Left kidney (tissue), 8 donors: ENCODE measurements at places on chromosomes 7 and 10. TPM values are rescaled to one million over a fixed set of nuclear protein-coding genes. Genes with fewer than 3 reads are reported as not detected.
A peak's percentile ranks its signal among the peaks of the same experiment; 100 is the strongest.

The CTAGE15 gene
- polyA plus RNA-seq = 0.73 TPM

DNA sequence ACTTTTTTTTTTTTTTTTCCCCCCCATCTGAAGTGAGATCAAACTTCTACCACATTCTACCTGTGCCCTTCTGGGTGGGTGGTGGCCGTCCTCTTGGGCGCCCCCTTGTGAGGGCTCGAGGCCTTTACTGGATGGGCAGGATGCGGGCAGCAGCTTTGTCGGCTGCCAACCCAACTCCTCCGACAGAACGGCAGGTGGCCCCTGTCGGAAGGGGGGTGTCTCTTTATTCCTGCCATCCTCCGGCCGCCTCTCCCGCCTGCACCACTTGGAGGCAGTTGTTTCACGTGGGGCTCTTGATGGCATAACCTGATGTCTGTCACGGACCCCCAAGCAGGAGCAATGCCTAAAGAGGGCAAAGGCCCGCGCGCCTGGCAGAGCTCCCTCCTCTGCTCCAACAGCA is 31.0 kb downstream of the AMZ1 start:
- DNase-seq = no peak

DNA sequence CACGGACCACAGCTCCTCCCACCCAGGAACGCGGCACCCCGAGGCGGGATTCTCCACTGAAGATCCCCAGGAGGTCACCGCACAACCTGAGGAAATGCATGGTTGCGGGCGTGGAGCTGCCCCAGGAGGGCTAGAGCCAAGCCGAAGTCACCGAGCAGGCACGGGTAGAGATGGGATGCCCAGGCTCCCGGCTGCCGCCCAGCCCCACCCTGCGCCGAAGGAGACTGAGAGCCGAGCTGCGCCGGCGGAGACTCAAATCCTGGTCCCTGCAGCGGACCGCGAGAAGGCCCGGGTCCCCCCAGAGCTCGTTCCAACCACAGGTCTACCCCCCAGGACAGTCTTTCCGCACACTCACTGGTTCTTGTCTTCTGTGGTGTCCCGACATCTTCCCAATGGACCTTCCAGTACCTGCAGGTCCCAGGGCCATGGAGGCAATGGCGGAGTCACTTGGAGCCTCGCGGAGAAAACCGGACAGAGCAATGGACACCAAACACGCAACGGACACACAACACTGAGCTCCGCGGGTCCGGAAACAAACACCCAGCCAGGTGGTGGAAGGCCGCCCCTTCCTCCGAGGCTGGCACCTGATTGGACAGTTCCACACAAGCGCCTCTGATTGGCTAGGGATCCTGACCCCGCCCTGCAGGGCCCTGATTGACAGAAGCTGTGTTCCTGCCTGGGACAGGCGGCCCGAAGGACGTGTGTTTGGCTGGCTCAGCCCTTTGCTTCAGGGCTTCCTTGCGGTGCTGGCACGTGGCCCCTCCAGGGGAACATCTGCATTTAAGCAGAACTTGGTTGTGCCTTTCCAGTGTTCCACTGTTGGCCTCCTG is 331.9 kb upstream of the NUPR2 start:
- DNase-seq = no peak

The PGAM2 gene
- 1.1 TPM for polyA plus RNA-seq

The NME8 gene
- not detected for polyA plus RNA-seq

- no peak for DNase-seq
These were observed 550 bp upstream of the CREM start for GRCh38 chr10:35126062-35126529.

The ERV3-1 gene
- polyA plus RNA-seq = 70.3 TPM

DNA sequence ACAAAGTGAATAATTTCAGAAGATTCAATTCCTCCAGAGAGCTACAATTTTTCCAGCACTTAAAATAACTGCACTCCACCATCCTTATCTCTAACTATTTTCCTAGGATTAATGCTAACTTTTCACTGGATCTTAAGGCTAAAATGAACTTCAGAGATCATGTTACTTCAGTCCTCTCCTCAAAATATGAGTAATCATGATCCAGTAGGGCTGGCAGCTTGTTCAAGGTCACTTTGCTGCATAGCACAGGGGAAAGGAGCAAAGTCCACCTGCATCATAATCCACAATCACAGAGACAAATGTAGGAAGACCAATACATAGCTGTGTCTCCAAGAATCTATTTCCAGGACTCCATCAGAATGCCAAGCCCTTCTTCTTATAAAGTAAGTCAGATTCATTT is 150.3 kb downstream of the LRRTM3 start:
- DNase-seq = no peak

The C10orf143 gene
- polyA plus RNA-seq = 6.6 TPM

The FOXI2 gene
- 1.2 TPM for polyA plus RNA-seq

The TMEM225B gene
- 2.3 TPM for polyA plus RNA-seq

GRCh38 chr7:106644999-106645398 is 16.0 kb downstream of the CCDC71L start:
- no peak for DNase-seq

- no peak for DNase-seq
These were observed 16.1 kb upstream of the PALD1 start for GRCh38 chr10:70462349-70462984.

The ACSM6 gene
- 0.86 TPM for polyA plus RNA-seq

The UTF1 gene
- not detected for polyA plus RNA-seq

DNA sequence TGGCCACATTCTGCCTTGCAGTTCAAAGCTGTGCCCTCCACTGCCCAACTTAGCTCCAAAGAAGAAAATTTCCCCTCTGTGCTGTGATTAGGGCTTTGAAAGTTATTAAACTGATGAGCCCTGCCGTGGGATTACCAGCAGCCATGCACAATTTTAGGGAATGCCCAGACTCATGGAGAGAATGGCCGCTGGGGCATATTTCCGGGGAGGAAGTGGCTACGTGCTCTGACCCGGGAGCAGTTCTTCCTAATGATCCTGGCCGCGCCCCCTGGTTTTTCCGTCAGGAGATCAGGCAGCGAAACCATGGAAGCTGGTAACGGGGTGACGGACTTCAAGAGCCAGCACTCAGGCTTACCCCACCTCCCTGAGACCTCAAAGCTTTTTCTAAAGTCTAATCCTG is 365.5 kb upstream of the PFKP start:
- no peak for DNase-seq

The FAM25C gene
- polyA plus RNA-seq = not detected

DNA sequence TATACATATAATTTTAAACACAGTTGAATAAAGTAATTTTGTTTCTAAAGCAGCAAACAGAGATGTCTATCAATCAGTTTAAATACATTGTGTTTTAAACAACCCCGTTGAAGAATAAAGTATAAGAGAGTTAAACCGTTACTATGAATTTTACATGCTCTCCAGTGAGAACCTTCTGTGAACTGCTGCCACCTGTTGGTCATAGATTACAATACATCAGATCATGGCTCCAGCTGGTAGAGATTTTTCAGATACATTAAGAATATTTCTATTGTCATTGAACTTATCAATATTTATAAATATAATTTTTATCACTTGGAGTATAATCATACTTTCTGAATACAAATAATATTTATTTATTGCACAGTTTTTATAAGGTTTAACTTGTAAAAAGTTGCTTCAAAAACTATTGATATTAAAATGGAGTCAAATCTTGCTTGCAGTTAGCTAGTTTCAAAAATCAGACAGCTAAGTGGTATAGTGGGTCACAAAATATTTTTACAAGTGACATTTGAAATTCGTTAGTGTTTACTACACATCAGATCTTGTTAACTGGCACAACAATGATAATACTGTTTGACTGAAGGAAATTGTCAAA is 561.2 kb upstream of the PHF14 start:
- DNase-seq = peak; percentile 48

The SPDYE11 gene
- 1.6 TPM for polyA plus RNA-seq

The PNLIPRP3 gene
- not detected for polyA plus RNA-seq

DNA sequence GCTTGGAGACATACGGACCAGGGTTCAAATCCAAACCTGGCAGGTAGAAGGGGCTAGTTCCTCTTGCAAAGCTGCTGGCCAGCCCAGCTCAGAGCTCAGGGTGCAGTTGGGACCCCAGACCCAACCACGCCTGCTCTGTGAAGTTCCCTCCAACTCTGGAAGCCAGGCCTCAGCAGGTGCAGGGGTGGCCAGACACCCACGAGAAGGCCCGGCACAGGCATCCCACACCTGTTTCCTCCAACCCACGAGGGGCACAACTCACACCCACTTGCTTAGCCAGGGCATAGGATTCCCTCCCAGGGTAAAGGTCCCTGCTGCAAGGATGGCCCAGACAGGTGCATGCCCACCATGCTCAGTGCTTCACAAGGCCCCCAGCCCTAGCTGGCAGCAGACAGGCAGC is 262.4 kb downstream of the GRID1 start:
- DNase-seq = no peak

The KCTD7 gene
- polyA plus RNA-seq = 28.3 TPM

DNA sequence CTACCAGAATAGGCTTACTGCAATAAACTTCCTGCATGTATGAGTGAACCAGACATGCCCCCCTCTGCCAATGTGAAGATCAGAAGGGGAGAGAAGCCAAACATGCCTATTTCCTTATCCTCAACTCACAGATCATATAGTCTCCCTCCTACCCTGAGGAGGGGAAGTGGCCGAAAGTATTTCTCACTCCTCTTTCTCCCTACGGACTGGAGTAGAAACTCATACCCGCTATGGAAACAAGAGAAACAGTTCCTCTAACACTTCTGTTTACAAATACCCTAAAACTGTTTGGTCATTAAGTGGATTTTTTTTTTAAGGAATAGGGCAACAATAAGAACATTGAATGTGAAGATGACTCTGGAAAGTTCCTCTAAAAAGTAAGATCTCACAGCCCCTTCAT is 31.4 kb downstream of the CCNJ start:
- DNase-seq = no peak

- DNase-seq = no peak
These were observed 16.7 kb upstream of the KLF6 start for GRCh38 chr10:3801558-3802192.

GRCh38 chr10:70765794-70766594 is 19.2 kb downstream of the TBATA start:
- no peak for DNase-seq

The EPDR1 gene
- polyA plus RNA-seq = 20.2 TPM
